ENCODE measurements at places on chromosomes 6 and 20.
A peak's percentile ranks its signal among the peaks of the same experiment; 100 is the strongest.

DNA sequence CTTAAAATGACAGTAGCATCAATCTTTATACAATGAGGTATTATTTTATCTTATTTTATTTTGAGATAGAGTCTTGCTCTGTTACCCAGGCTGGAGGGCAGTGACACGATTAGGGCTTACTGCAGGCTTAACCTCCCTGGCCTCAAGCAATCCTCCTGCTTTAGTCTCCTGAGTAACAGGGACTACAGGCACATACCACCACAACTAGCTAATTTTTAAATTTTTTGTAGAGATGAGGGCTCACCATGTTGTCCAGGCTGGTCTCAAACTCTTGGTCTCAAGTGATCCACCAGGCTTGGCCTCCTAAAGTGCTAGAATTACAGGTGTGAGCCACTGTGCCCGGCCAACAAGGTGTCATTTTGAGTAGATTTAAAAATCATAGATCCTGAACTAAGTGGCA lies 125.9 kb downstream of the PDSS2 start:
- ATAC-seq = no peak

GRCh38 chr20:32484225-32484957 lies 100.7 kb downstream of the NOL4L start:
- ATAC-seq = no peak

DNA sequence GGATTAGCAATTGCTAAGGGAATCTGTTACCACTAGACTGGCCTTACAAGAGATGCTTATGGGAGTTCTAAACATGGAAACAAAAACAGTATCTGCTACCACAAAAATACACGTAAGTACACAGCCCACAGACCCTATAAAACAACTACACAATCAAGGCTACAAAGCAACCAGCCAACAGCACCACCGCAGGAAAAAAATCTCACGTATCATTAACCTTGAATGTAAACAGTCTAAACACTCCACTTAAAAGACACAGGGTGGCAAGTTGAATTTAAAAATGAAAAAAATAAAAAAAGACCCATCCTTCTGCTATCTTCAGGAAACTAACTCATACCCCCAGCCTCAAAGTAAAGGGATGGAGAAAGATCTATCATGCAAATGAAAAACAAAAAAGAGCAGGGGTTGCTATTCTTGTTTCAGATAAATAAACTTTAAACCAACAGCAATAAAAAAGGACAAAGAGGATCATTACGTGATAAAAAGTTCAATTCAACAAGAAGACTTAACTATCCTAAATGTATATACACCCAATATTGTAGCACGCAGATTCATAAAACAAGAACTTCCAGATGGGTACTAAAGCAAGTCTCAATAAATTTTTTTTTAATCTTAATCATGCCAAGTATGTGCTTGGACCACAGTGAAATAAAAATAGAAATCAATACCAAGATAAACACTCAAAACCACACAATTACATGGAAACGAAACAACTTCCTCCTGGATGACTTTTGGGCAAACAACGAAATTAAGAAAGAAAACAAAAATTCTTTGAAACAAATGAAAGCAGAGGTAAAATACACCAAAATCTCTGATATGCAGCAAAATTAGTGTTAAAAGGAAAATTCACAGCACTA lies 52.3 kb downstream of the RNGTT start:
- ATAC-seq = no peak

DNA sequence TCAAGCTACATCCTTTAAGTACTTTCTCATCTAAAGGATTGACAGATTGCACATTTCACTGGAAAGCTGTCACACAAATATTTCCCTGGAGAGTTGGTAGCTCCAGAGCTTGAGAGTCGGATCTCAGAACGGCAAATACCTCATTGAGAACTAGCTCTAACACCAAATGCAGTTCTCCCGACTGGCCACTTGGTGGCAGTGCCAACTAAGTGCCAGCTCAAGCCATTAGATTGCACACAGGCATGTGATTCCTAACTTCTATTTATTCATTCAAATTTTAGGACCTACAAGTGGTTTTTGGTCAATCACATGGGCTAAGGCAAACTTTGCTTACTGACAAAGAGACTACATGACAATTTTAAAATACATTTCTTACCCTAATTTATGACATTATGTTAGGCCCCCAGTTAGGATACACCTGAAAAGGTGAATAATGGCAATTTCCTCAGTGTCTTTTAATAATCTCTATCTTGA lies 7.9 kb upstream of the MCHR2 start:
- peak; percentile 48 for ATAC-seq

DNA sequence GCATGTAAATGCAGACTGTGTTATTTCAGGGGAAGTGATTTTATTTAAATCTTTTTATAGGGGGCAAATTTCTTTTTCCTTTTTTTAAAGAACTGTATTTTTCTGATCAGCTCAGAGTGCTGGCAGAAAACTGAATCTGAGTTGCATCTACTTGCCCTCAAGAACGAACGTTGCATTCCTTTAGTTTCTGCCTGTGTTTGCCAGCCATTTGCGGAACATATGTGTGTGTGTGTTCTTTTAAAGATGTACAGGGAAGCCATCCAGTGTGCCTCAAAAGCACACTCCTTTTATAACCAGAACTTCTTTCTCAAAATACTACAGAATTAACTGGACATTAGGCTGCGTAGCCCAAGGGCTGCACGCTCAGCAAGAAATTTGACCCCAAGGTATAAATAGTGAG lies 25.8 kb upstream of the INSM1 start:
- ATAC-seq = no peak

Data from gastroesophageal sphincter (tissue), 4 donors.